ENCODE measurements at places on chromosomes 5 and 9.

DNA sequence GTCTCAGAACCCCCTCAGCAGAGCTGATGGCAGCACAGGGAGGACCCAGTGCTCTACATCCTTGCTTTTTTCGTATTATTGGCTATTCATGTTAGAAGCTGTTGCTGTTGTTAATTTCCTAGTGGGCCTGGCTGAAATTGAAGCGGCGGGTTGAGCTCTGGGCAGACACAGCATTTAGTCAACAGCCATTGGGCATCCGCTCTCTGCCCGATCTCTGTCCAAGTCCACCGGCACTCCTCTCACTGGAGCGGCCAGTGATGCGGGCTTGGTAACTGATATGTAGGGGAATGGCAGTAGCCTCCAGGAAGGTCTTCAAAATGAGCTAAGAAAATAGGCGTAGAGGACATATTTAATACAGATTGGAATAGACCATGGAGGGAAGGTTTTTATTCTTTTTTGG lies 1.3 kb upstream of the GARNL3 start:
- no peak for DNase-seq

- DNase-seq, result no peak
Measured at GRCh38 chr5:173271419-173271818, 36.4 kb upstream of the NKX2-5 start.

- no peak for DNase-seq
Measured at GRCh38 chr5:77024490-77024889, 5.7 kb upstream of the AGGF1 start.

- DNase-seq, result no peak
Measured at GRCh38 chr9:101265261-101265660, 119.5 kb downstream of the BAAT start.

- no peak for DNase-seq
Measured at GRCh38 chr9:89864257-89864656, 259.4 kb downstream of the GADD45G start.

DNA sequence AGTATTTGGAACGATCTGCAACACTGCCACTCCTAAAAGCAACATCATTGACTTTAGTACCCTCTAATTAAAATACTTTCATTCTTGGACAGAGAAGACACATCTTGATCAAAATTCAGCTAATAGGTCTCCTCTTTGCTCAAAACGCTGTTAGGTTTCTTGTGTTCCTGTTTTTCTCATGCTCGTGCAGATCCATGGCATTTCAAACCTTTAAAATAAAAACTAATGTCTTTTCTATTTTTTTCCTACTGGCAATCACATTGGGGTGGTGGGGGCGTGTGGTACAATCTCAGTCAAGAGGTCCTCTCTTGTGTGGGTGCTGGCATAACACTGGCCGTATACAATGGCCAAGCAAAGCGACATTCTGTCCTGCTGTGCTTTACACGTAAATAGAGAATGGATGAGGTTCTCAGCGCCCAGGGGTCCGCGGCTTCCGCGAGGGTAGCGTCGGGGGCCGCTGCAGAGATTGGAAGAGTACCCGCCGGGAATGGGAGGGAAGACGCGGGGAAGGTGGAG lies 315 bp upstream of the GPR150 start:
- no peak for DNase-seq

GRCh38 chr9:131227959-131228460 lies 48.3 kb downstream of the FAM78A start:
- DNase-seq, result no peak

DNA sequence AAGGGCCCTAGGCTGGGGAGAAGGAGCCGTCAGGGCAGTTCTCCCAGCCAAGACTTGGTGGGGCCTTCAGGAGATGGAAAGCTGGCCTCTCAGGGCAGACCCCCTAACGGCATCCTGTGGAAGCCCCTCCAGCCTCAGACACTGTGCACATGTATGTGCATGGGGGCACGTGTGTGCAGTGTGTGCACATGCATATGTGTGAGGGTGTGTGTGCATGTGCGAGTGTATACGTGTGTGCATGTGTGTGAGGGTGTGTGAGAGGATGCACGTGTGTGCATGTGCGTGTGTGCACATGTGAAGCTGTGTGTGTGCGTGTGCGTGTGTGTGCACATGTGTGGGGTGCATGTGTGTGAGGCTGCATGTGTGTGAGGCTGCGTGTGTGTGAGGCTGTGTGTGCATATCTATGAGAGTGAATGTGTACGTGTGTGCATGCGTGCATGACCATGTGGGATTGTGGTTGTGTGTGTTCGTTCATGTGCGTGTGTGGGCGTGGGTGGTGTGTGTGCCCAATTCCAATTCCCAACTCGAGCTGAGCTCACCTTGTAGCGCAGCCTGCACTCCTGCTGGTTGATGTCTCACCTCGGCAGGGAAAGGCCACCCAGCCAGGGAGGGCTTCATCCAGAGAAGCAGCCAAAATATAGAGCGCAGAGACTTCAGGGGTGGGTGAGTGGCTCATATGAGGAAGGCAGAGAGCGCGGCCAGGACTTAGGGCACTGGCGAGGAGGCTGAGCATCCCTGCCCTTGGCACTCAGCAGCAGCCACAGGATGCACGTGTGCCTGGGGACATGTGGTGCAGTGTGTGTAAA lies 142.7 kb upstream of the PPP1R26 start:
- DNase-seq, result no peak
